ENCODE measurements at places on chromosomes 1 and 21. TPM values are rescaled to one million over a fixed set of nuclear protein-coding genes. Genes with fewer than 3 reads are reported as not detected.

- no peak for DNase-seq
Measured at GRCh38 chr1:50750021-50750619, 209.9 kb downstream of the FAF1 start.

The RBBP4 gene
- polyA plus RNA-seq, result 149 TPM

DNA sequence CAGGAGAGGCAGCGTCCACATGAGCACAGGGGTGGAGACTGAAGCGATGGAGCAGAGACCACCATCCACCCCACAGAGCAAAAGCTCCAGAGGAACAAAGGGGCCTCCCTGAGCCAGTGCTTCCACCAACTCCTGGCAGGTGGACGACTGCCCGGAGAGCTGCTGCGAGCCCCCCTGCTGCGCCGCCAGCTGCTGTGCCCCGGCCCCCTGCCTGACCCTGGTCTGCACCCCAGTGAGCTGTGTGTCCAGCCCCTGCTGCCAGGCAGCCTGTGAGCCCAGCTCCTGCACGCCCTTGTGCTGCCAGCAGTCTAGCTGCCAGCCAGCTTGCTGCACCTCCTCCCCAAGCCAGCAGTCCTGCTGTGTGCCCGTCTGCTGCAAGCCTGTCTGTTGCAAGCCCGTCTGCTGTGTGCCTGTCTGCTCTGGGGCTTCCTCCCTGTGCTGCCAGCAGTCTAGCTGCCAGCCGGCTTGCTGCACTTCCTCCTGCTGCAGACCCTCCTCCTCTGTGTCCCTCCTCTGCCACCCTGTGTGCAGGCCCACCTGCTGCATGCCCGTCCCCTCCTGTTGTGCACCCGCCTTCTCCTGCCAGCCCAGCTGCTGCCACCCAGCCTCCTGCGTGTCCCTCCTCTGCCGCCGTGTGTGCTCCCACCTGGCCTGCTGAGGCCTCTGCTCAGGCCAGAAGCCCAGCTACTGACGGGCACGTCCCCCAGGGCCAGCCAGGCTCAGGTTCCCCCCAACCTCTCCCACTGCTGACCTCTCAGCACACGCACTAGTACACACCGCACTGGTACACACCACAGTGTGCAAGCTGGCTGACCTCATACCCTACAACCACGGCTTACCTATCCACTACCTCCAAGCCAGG, 5.4 kb downstream of the KRTAP10-12 start:
- DNase-seq, result no peak

GRCh38 chr1:161177112-161177935, at the start of gene B4GALT3:
B4GALT3 (minus strand) TSS chr1:161177507; CDS start chr1:161176060, 1,447 bp downstream.
- DNase-seq, result peak; percentile 84

DNA sequence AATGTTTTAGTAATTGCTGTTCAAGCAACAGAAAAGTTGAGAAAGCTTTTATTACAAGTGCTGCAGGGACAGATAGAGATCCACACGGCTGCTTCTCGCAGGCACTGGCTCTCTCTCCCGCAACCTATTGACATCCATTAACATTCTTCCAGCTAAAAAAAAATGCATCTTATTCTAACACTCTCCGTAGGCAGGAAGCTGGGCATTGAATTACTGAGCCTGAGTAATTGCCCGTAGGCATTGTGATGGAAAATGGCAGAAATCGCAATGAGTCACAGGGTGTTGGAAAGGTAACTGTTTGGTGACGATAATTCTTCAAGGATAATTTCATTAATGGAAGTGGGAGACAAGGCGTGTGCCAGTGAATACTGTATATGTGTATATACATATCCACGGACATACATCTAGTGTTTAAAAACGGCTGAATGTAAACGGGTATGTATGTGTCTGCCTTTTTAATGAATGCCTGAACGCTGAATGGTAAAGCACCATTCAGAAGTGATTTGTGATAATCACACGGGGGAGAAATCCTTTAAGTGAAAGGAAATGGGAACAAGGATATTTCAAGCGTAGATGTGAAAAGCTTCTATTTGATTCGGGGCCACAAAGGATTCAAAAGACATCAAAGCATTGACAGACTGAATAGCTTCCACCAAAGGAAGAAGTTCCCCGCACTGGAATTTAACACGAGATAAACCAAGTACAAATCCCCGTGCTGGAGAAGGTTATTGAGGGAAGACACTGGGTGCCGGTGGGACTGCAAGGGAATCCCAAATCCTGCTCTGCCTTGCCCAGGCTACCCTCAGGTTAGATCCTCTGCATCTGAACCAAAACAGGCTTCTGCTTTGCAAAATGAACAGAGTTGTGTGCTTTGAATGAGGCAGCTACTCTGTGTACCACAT, 567.2 kb downstream of the NPHP4 start:
- no peak for DNase-seq

DNA sequence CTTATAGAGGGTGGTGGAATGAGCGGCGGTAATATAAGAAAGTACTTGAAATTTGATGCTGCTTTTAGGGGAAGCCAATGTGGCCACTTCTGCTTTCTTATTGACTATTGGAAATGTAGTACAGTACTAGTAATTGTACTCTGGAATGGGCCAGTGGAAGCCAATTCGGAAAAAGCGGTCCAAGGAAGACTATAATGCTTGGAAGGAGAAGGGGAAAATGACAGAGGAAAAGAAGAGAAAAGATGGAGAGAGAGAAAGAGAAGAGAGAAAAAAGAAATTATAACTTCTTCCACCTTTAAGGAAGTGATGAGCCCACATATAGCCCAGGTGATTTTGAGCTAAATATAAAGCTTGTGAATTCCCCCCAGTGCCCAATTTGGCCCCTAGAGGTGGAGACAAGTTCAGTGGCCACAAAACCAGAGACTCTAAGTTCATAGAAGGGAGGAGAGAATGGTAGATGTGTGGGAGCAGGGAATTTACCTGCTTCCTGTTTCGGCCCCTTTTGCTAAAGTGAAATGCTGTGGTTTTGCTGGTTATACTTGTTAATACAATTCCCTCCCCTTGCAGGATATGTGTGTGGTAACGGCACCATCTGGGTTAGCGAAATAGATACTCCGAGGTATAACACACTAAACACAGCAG, 35.7 kb upstream of the DUSP10 start:
- DNase-seq, result no peak

DNA sequence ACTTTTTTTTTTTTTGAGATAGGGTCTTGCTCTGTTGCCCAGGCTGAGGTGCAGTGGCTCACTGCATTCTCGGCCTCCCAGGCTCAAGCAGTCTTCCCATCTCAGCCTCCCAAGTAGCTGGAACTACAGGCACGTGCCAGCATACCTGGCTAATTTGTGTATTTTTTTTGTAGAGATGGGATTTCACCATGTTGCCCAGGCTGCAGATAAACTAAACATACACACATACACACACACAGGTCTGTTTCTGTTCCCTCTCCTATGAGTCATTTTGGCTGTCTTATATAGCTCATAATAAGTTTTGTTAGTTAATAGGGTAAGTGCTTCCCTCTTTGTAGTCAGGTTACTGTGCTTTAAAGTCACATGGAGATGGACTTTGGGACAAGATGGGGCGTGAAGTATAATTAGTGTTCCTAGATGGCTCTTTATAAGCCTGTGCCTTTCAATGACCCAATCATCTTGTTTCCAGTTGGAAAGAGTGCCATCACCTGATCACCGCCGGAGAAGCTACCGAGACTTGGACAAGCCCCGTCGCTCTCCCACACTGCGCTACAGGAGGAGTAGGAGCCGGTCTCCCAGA, 9.1 kb downstream of the PRPF38A start:
- DNase-seq, result no peak

- no peak for DNase-seq
Measured at GRCh38 chr1:100542285-100542684, 4.3 kb downstream of the GPR88 start.

GRCh38 chr21:45485686-45486442, 56.4 kb downstream of the SLC19A1 start:
- no peak for DNase-seq

DNA sequence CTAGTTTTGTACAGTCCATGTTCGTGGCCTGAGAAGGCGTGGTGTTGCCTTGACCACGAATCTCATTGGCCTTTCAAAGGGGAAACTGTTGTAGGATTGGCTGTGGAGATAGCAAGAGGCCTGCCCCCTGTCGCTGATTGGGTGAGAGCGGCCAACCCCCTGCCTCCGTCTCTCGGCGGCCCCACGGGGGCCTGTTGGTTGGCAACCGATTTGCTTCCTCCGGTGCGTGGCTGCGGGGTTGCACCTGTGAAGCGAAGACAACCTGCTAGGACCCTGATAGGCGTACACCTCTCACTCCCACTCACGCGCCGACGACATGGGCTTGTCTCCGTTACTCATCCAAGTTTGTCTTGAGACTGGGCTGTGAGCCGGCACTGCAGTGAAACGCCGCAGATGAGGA, at the start of gene UBE2U:
Gene UBE2U, plus strand, starts transcription at position 204 of the 400 bp plus-strand sequence. CDS start 428 bp downstream, outside the sequence.
- no peak for DNase-seq

DNA sequence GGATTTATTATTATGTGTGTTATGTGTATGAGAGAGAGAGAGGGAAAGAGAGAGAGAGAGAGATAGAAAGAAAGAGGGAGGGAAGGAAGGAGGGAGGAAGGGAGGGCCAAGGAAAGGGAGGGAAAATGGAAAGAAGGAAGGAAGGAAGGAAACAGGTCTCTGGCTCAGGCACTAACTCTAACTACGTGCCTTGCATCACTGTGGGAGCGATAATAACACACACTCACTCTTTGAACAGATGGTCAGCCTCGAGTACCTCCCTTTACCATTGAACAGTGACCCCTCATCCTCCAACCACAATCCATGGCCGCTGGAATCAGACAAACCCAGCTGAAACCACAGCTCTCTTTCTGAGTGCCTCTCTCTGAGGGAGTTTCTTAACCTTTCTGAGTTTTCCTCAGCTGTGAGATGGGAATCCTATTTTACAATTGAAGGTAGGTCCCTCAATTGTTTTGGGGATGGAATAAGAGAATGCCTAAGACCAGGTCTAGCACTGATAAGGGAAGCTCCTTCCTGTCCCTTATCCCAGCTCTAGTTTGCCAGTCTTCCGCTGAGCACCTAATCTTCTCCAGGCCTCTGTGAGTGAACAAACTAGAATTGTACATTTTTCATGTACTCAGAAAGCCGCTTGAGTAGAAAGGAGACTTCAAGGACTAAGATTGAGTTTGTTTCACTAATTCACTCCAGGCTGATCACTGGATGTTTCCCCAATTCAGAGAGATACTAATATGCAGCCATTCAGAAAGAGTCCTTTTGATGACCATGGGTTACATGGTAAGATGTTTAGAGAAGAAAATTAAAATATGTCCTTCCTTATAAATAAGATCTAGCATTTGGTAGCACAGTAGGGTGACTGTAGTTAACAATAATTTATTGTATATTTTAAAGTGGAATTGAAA, 62.8 kb downstream of the IRF2BP2 start:
- DNase-seq, result no peak

- no peak for DNase-seq
Measured at GRCh38 chr1:50237056-50237455, 128.3 kb downstream of the ELAVL4 start.

The HSD3B2 gene
- not detected for polyA plus RNA-seq

GRCh38 chr1:223315665-223316064, 48.3 kb downstream of the SUSD4 start:
- DNase-seq, result no peak

The APOBEC4 gene
- polyA plus RNA-seq, result not detected

The KCNN3 gene
- polyA plus RNA-seq, result 11.8 TPM
